Cardiac ventricle fibroblast (primary cell): ENCODE measurements at places on chromosomes 13 and 19. TPM values are rescaled to one million over a fixed set of nuclear protein-coding genes. Genes with fewer than 3 reads are reported as not detected.

Gene ANKLE1
- 0.12 TPM in 1 of 2 replicates, not detected in the other for total RNA-seq

Gene CGB5
- not detected in 2 replicates for total RNA-seq

Gene URAD
- total RNA-seq = not detected in 2 replicates

Gene TEX29
- not detected in 2 replicates for total RNA-seq

Gene S1PR4
- total RNA-seq = not detected in 2 replicates

Gene CXCL17
- total RNA-seq = not detected in 2 replicates

Gene CLPTM1
- 69.0 and 85.2 TPM in 2 replicates for total RNA-seq

Gene FUT3
- not detected in 2 replicates for total RNA-seq

Gene HIF3A
- total RNA-seq = 12.2 and 32.0 TPM in 2 replicates

Gene FGF21
- total RNA-seq = not detected in 2 replicates

Gene SLC6A16
- total RNA-seq = 0.19 TPM in 1 of 2 replicates, not detected in the other
